T-helper 2 cell (primary cell): ENCODE measurements at places on chromosomes 7 and 10.

GRCh38 chr7:87316846-87317552 lies 28.5 kb upstream of the CROT start:
- DNase-seq: no peak

- DNase-seq: no peak
Measured at GRCh38 chr7:21675255-21675654, 132.4 kb downstream of the DNAH11 start.

DNA sequence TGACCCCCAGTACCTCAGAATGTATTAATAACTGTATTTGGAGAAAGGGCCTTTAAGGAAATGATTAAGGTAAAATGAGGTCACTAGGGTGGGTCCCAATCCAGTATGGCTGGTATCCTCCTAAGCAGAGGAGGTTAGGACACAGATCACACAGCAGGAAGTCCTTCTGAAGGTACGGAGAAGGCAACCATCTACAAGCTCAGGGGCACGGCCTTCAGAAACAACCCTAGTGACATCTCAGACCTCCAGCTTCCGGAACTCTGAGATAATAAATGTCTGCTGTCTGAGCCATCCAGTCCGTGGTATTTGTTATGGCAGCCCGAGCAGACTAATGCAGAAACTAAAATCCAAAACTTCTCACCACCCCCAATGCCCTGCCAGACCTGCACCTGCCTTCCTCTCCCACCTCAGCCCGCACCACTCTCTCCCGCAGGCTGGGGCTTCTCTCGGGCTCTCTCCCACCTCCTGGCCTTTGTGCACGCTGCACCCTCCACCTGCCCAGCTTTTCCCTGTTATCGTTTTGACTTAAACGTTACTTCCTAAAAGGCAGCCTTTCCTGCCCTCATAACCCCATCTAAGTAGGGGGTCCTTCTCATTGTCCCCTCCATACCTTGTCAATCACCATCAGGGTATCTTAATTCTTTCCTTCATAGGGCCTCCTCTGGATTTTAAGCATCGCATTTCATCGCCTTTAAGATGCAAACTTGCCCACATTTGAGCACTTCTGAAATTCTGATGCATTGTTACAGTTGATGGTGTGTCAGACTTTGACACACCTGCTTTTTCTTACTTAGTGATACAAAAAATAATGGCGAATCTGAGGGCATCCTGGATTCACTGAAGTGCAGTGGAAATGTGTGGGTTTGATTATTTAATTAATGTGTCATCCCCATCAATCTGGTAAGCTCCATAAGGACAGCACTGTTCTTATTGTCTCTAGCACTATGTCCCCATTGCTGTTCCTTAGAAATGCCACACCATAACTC lies 32.2 kb upstream of the AQP1 start:
- no peak for DNase-seq

GRCh38 chr10:101859530-101859929 lies 15.9 kb upstream of the KCNIP2 start:
- DNase-seq: no peak

DNA sequence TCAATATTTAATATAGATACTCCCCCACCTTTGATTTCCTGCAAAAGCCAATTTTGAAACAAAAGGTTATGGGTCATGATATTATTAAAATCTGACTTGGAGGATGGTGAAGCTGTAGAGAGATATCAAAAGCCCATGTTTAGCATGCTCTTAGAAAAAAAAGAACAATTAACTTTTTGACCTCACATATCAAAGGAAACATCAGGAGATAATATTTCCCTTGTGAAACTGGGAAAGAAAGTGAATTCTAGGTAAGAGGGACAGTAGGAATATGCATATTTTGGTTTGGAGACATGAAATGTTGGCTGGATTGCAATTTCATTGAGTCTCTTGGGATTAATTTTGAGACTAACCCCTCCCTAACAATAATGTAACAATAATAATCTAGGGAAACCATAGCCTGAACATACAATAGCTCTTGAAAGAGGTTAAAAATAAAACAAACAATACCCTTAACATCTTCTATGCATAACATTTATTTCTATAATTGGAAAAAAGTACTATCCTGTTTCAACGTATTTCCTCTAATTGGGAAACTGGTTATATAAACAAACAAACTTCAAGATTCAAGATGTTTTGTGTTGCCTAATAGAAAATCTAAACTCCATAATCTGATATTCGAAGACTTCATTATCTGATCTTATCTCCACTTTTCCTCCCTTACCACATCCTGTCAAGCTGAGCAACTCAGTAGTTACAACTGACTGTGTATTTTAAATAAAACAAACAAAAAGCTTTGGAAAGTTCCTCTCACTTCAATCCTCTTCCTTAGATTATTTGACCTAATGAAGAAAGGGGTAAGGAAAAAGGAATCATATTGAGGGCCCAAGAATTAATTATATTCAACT lies 14.8 kb downstream of the TMEM26 start:
- no peak for DNase-seq

GRCh38 chr7:13286916-13287315 lies 599.5 kb downstream of the ARL4A start:
- no peak for DNase-seq

DNA sequence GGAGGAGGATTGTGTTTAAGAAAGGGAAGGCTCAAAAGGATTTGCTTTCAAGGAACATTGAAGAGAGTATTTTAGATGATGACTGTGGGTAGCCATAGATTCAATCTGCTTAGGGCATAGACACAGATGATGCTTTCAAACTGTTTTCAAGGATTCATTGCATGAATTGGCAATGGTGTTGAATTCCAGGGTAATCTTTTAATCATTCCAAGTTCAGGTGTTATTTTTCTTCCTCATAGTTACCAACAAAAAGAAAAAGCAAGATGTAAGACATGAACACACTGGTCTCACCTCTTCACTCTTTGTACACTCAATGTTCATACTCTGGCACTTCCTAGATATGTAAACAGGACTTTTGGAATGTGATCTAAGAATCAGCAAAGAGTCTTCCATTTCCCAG lies 167.0 kb upstream of the RHOBTB1 start:
- no peak for DNase-seq
